Activated naive CD4-positive, alpha-beta T cell treated with anti-CD3 and anti-CD28 coated beads, Interleukin-2, amount 10 ng/mL, durations not matched to agents 5 hours and 36 hours (primary cell): ENCODE measurements at places on chromosomes 5 and 9. TPM values are rescaled to one million over a fixed set of nuclear protein-coding genes. Genes with fewer than 3 reads are reported as not detected.

GNE gene
- 16.1 TPM for total RNA-seq

PCDHGC4 gene
- not detected for total RNA-seq

NRG2 gene
- total RNA-seq = not detected

GADD45G gene
- total RNA-seq = 4.5 TPM

BAAT gene
- total RNA-seq = not detected

SPATA31E1 gene
- total RNA-seq = not detected

CNTNAP3 gene
- total RNA-seq = not detected

LHX3 gene
- total RNA-seq = not detected

SIGMAR1 gene
- total RNA-seq = 54.6 TPM

SKP2 gene
- 31.7 TPM for total RNA-seq

PDLIM7 gene
- 26.6 TPM for total RNA-seq

STPG3 gene
- not detected for total RNA-seq

CDHR2 gene
- total RNA-seq = 1.9 TPM
